ENCODE measurements at places on chromosomes 5 and 9.

GRCh38 chr5:154830219-154830595 is 20.2 kb downstream of the FAXDC2 start:
- no peak for DNase-seq

GRCh38 chr5:766666-767431 is 17.7 kb downstream of the ZDHHC11B start:
- DNase-seq = no peak

DNA sequence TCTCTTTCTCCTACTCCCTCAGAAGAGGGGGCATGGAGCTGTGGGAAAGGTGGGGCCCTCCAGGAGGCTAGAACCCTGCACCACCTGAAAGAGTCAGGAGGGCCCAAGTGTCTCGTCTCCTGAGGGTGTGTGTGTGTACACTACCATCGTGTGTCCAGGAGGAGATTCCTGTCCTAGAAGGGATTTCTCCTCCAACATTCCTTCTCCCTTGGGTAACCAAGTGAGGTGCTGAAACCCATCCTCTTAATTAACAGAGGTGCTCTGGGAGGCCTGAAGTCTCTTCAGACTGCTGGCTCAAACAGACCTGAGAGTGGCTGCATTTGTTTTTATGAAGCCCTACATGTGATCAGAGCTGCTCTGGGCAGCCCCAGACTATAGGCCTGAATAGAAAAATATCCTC is 61.1 kb upstream of the FAM169A start:
- no peak for DNase-seq

DNA sequence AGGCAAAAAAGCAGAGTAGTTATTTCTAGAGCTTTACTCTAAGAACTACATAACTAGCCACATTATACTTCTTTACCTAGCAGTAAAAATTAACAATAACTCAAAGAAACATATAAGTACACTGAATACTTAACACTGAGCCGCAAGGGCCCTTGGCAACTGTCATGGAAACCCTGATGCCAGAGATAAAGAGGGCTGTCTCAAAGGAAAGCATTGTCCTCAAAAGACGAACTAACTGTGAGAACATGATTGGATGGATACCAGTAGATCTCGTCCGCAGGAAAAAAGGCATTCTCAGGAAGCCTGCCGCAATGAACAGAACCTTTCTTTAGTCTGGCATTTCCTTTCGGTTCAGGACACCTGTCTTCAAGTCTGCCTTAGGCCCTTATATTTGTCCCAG is 379.0 kb upstream of the SLC30A5 start:
- DNase-seq = no peak

DNA sequence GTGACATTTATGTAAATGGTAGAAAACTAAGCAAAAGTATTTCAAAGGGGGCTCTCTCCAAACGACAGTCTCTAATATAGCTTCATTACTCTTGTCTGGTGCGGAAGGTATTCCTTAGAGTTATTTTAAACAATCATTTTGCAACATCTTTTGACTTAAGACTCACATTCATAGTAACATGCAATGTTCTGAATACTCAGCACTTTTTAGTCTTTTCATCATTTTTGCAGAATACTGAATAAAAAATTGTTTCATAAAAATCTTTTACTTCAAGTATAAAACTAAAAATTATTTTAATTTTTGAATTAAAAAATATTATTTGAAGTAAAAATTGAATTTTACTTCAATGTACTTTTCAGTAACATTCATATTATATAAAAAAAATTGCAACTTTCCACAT is 321.1 kb downstream of the PLK2 start:
- DNase-seq = no peak

- DNase-seq = peak; percentile 73
Observed at GRCh38 chr9:93132287-93132927, 1.6 kb downstream of the NINJ1 start.

- DNase-seq = no peak
Observed at GRCh38 chr5:14292766-14293658, 149.9 kb downstream of the TRIO start.

- DNase-seq = peak; percentile 4
Observed at GRCh38 chr5:117713585-117714198, 1139.1 kb upstream of the SEMA6A start.

DNA sequence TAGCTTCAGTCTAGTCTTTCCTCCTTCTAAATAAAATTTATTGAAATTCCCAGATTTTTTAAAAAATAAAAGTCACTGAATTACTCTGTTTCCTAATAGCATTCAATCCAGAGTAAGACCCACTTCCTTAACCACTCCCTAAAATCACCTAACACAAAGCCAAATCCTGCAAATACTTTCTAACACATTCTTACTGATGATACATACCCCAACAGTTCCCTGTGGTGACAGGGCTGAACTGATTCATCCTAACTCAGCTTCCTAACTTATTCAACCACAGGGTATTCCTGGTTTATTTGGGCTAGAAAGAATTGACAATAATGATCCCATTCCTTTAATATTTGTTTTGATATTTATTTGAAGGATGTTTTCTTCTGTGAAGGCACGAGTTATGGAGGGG is 40.7 kb upstream of the ZNF300 start:
- peak; percentile 27 for DNase-seq

GRCh38 chr5:31449174-31449573 is 82.7 kb downstream of the DROSHA start:
- peak; percentile 38 for DNase-seq

GRCh38 chr5:95631991-95632675 is 12.2 kb downstream of the GPR150 start:
- peak; percentile 45 for DNase-seq

DNA sequence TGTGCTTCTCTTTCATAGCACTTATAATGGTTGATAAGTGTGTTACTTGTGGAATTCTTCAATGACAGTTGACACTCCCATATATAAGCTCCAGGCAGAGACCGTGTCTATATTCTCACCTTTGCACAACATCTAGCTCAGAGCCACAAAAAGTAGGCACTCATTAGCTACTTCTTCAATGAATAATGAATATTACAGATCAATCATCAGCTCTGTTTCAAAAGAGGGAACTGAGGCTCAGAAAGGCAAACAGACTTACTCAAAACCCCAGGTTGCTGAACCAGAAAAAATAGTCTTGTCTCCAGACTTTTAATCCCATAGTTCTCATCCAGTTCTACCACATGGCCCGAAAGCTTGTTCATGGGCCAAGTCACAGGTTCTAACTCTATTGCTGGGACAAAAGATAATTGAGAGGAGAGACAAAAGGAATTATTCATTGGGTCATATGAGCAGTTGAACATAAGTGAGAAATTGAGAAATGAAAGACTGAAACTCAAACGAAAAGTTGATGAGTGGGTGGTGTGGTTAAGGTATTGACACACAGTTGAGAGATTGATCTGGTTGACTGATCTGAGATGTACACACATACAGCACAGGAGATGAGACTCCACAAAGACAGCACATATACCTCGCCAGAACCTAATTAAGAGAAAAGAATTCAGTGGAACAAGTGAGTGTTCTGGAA is 381.6 kb downstream of the EFNA5 start:
- DNase-seq = no peak

GRCh38 chr9:115275753-115276152 is 157.8 kb upstream of the TNC start:
- no peak for DNase-seq

DNA sequence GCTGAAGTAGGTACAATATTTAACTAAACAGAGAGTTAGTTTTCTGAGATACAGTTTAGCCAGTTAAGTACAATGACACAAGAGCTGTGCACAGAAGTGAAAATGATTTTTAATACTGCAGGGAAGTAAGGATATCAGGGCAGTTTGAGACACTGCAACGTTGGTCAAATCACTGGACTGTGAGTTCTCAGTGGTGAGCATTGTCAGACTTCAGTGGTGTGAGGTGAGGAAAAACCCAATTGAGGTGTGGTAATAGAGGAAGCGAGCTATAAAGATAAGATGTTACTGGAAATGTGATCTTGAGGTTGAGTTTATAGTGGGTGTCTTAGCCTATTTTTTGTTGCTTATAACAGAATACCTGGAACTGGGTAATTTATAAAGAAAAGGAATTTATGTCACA is 12.8 kb upstream of the FBXL7 start:
- DNase-seq = no peak

DNA sequence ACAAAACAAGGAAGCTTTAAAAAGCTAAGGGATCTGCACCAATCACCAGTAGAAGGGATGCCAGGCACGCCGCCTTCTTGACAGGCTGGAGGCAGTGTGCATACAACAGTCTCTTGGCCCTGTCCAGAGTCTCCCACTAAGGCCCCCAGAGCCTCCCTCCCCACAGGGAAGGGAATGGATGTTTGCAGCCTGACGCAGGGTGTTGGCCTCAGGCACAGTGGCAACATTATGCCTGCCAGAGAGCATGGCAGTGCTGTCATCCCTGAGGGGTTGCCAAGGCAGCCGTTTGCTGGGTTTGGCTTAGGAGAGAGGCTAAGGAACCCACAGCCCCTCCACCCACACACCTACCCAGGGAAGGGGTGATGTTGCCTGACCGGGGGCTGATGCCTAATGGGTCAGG is 4.8 kb downstream of the HBEGF start:
- DNase-seq = no peak

- no peak for DNase-seq
Observed at GRCh38 chr5:74510476-74511075, 130.0 kb downstream of the ENC1 start.

All from cardiac muscle cell (in vitro differentiated cells and primary cell).